Activated T-cell treated with anti-CD3 and anti-CD28 coated beads, Interleukin-2, amount 50 U/mL, for 48 hours (primary cell): ENCODE measurements at places on chromosomes 12 and 14.

GRCh38 chr12:46509135-46509534 lies 136.6 kb upstream of the SLC38A2 start:
- no peak for DNase-seq

DNA sequence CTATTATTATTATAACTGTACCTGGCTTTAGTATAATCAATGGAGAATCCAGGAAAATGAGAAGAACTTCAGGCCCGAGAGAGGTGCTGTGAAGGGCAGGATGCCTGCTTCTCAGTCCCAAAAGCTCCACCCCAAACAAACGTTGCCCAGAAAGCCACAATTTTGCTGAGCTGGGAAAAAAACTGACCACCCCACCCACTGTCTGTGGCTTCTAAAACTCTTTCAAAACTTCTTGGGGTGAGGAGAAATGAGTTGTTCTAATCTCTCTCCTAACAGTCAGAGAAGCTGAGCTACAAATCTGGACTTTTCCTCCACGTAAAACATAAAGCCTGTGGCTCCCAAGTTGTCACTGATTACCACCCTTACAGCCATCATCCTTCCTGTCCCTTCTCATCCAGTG lies 13.4 kb downstream of the VDR start:
- no peak for DNase-seq

DNA sequence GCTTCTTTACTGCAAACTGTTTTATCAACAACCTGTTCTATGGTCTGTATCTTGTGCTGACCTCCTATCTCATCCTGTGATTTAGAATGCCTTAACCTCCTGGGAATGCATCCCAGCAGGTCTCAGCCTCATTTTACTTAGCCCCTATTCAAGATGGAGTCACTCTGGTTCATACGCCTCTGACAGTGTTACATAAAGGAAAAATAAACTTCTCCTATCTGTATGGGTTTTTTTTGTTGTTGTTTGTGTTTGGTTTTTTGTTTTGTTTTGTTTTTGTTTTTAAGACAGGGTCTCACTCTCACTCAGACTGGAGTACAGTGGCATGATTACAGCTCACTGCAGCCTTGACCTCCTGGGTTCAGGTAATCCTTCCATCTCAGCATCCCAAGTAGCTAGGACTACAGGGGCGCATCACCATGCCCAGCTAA lies 62.1 kb downstream of the RESF1 start:
- DNase-seq = no peak

GRCh38 chr14:61467296-61467695 lies 145.9 kb downstream of the PRKCH start:
- DNase-seq = peak; percentile 14

- no peak for DNase-seq
Observed at GRCh38 chr12:50419112-50419909, 18.6 kb downstream of the LARP4 start.

- no peak for DNase-seq
Observed at GRCh38 chr12:41466802-41467201, 278.7 kb downstream of the PDZRN4 start.

GRCh38 chr12:93536766-93537488 lies 35.5 kb upstream of the SOCS2 start:
- no peak for DNase-seq

GRCh38 chr14:53954551-53955228 lies 1.9 kb downstream of the BMP4 start:
- no peak for DNase-seq

DNA sequence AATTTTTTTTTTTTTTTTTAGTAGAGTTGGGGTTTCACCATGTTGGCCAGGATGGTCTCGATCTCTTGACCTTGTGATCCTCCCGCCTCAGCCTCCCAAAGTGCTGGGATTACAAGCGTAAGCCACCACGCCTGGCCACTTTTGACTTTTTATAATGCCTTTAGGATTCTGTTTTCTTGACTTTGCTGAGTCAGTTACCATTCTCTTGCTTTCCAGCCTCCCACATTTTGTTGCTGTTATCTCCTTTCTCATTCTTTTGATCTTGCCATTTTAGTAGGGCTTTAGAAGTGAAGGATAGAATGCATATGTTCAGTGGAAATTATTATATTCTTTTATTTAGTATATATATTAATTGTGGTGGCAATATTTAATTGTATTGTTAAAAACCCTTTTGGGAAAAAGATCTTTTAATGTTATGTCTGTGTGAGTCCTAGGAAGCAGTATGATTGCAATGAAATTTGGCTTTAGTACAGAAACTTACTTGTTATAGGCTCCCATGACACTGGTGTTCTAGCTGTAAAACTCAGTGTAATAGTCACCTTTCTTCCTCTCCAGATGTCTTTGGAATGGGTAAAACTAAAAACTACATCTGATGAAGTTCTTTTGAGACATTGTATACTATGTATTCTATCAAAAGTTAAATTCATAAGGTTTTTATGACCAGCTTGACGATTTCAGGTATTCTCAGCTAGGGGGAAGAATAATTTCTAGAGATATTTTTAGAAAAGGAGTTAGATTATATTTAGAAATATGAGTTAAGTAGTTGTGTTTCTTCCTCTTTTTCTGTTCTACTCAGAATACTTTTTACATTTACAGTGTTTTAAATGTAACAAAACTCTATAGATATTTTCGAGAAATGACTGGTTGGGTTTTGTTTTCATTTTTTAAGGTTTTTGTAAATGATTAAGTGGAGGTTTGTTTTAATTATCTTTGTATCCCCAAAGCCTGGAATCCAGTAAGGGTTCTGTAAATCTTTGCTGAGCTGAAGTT lies 74.7 kb downstream of the APAF1 start:
- no peak for DNase-seq

GRCh38 chr14:95431199-95432143 lies 85.0 kb downstream of the SYNE3 start:
- peak; percentile 34 for DNase-seq

GRCh38 chr12:113413488-113413939 lies 8.7 kb upstream of the SDSL start:
- DNase-seq = no peak

DNA sequence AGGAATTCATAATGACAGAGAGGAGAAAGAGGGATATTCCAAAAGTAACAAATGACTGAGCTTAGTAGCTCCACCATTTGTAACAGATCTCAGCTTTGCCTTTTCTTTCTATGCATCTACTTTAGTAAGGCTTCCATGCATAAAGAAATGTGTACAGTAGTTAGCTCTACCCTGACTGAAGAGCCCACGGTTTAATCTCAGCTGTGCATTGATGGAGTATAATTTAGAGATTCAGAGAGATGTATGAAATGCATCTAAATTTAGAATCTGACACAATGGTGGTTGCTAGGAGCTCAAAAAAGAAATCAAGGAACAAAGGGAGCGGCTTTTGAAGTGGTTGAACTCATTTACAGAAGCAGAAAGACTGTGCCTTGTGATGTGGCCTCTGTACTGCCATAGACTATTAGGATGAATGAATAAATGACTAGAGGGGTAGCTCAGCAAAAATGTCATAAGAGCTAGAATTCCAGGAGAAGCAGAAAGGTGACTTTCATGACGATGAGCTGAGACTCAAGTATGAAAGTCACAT lies 838.6 kb downstream of the RPS29 start:
- DNase-seq = no peak

DNA sequence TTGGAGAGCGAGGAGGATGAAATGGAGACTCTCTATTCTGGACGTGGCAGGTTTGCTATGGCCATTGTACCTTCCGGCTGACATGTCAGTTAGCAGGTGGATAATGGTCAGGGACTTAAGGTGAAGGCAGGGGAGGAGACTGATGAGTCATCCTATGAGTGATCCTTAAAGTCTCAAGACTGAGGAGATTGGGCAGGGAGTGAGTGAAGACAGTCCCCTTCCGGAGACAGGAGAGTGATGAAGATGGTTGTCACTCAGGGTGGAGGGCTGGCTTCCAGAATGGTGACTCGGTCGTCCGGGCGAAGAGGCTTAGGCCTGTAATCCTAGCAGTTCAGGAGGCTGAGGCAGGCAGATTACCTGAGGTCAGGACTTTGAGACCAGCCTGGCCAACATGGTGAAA lies 49.8 kb upstream of the CCDC63 start:
- DNase-seq = no peak

- DNase-seq = no peak
Observed at GRCh38 chr12:120169946-120170345, 24.6 kb downstream of the GCN1 start.

- DNase-seq = no peak
Observed at GRCh38 chr14:98904677-98905076, 367.3 kb downstream of the BCL11B start.

- DNase-seq = no peak
Observed at GRCh38 chr14:98186140-98186539, 1085.9 kb downstream of the BCL11B start.

- DNase-seq = no peak
Observed at GRCh38 chr12:116210762-116211161, 66.7 kb downstream of the MED13L start.

- no peak for DNase-seq
Observed at GRCh38 chr12:81520064-81520945, 238.8 kb downstream of the PPFIA2 start.
